Choroid plexus epithelial cell (primary cell): ENCODE measurements at places on chromosomes 3 and 15.

DNA sequence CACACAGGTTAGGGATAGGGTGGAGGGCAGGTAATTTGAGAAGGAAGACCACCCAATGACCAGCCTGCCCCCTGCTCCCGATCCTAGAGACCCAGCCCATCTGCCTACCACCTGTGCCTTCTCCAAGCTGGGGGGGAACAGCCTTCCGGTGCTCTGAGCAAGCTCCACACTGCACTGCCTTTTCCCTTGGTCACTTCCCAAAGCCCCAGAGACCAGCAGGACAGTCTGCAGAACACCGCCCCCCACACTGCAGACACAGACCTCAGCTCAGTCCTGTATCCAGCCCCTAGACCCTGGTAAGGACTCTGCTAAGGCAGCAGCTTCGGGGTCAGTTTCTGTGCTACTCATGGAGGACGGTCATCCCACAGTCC lies 156.9 kb downstream of the MEGF11 start:
- no peak for DNase-seq

- no peak for DNase-seq
Measured at GRCh38 chr15:101244889-101245668, 6.8 kb downstream of the CHSY1 start.

- no peak for DNase-seq
Measured at GRCh38 chr3:68206524-68207117, 552.2 kb upstream of the SUCLG2 start.

- DNase-seq: no peak
Measured at GRCh38 chr15:89649716-89650115, 5.6 kb downstream of the KIF7 start.

- no peak for DNase-seq
Measured at GRCh38 chr15:69749797-69750196, 297.2 kb downstream of the RPLP1 start.
